ENCODE measurements at places on chromosomes 7 and 10.
A peak's percentile ranks its signal among the peaks of the same experiment; 100 is the strongest.

- DNase-seq, result peak; percentile 73
These were observed 61.2 kb upstream of the YAE1 start for GRCh38 chr7:39504963-39505362.

- no peak for DNase-seq
These were observed 48.6 kb upstream of the GPR37 start for GRCh38 chr7:124813994-124814798.

DNA sequence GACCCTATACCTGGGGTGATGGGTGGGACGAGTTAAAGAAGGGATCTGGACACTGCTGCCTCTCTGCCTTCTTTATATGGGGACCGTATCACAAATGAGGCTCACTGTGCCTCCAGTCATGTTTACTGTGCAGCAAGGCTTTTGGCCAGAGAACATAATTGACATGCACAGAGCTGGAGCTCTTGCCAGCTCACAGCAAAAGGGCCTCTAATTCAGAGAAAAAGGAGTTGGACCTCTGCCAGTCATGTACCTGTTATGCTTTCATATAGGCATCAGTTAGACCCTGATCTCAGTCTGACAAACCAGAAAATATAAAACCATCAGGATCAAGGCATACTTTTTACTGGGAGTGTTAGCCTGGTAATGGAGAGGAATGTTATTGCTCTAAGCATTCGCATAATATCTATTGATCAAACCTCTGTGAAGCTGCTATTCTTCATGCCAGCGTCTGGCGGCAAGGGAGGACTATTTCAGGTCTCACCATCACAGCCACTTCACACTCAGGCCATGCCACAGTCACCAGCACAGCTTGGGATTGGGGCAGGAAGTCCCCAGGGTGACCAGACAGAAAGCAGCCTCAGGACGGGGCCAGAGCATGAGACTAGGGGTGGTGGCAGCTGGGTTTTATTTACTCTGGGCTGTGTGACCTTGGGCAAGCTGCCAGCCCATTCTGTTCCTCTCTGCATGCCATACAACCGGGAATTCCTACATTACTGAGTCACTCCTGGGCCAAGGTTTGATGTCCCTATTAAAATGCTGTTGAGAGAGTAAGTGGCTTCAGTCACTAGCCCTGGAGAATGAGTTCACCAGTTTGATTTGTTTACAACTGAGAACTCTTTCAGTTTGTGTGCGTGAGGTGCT, 90.1 kb downstream of the NPSR1 start:
- DNase-seq, result peak; percentile 63

DNA sequence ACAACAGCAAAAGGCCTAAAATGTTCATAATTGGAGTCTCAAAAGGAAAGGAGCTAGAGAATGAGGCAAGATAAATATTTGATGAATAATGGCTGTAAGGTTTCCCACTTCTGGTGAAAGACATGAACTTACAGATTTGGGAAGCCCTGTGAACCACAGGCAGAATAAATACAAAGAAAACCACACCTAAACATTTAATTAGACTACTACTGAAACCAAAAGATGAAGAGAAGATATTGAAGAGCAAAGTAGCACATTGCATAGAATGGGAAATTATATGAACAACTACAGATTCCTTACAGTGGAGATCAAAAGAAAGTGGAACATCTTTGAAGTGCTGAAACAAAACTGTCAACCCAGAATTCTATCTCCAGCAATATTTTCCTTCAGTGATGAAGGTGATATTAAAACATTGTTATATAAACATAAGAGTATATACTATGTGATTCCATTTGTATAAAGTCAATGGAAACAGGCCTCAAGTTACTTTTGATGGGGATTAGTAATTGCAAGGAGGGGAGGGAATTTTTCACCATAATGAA, 191.3 kb upstream of the KAT6B start:
- no peak for DNase-seq

- no peak for DNase-seq
These were observed 19.7 kb downstream of the UBE3C start for GRCh38 chr7:157158400-157158799.

- no peak for DNase-seq
These were observed 26.8 kb upstream of the ZNF746 start for GRCh38 chr7:149524394-149524793.

DNA sequence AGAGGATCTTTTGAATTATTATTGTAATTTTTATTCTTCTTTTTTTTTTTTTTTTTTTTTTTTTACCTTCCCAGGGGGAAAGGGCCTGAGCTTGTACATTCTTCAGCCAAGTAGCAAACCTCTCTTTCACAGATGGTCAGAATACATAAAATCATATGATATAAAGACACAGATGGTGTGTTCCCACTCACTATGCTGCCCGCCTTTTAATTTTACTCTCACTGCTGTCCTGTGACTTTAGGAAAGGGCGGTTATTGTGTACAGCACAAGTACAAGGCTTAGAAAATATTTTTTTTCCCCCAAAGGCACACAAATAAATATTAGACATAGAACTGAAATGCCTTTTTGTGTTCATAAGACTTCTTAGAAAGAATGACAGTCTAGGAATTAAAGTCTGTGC, 213.6 kb downstream of the RPS24 start:
- no peak for DNase-seq

DNA sequence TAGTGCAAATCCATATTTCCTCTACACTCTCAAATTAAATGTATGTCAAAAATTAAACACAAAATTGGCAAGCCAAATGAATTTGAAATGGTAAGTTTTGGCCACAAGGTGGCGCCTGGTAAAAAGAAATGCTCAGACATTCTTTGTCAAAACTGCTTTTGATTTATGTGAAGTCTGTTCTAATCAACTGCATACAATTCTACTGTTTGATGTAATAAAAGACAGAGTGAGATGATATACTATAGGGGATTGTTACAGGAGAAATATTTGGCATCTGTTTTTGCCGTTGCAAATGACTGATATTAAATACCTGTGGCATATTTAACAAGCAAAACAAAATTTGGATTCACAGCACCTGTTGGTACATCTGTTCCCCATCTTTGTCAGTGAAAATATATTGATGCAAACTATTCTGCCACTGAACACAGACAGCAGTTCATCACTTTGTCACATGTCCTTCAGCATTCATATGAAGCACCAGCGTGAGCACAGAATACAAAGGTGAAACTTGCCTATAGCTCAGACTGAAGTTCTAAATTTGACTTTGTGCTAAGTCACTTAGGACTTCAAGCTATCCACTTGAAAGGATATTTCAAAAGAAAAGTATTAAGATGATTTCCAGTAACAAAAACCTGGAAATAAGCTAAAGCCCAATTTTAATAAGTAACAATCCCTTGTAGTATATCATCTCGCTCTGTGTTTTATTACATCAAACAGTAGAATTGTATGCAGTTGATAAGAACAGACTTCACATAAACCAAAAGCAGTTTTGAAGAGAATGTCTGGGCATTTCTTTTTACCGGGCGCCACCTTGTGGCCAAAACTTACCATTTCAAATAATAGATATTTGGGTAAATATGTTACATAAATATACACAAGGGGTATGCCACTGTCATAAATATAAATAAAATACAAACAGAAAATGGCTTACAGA, 10.2 kb upstream of the CH25H start:
- DNase-seq, result no peak

DNA sequence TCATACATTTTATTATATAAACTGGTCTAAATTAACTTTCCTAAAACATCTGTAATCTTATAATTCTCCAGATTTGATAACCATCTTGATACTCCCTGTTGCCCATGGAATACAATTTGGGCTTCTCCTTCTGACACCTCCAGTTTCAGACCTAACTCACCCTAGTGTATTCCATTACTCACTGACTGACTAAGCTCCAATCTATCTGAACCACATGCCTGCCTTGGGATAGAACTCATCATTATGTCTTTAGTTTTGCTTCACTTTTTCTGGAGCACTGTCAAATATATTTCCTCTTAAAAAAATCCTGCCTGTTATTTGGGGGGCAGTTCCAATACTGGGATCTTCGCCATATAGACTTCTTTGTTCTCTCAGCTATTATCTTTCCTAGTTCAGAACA, 4.9 kb upstream of the FOXP2 start:
- no peak for DNase-seq

- DNase-seq, result no peak
These were observed 18.6 kb upstream of the GOT1 start for GRCh38 chr10:99449023-99449422.

GRCh38 chr7:46028246-46028645, 107.2 kb upstream of the IGFBP3 start:
- no peak for DNase-seq

DNA sequence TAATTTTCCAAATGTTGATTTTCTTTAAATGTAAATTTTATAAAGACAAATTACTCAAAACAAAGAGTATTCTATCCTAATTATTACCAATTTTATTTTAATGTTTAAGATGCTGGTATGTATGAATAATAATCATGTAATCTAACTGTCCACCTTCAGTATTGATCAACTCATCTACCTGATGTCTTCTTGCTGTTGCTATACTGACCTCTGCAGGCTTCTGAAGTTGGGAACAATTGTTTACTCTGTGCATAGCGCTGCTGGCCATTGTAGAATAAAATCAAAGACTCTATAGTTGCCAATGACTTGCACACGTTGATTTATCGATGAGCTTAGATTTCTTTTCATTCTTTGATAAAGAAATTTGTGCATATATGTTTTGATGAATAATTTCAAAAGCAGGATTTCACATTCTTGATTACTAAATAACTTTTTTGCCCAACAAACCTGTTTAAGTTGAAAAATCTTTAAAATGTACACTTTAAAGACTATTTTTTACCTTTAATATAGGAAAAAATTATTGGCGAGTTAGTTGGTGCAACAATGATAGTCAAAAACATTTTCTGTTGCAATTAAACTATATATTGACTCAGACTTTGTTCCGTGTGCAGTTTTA, 282.3 kb downstream of the TFEC start:
- DNase-seq, result peak; percentile 48

DNA sequence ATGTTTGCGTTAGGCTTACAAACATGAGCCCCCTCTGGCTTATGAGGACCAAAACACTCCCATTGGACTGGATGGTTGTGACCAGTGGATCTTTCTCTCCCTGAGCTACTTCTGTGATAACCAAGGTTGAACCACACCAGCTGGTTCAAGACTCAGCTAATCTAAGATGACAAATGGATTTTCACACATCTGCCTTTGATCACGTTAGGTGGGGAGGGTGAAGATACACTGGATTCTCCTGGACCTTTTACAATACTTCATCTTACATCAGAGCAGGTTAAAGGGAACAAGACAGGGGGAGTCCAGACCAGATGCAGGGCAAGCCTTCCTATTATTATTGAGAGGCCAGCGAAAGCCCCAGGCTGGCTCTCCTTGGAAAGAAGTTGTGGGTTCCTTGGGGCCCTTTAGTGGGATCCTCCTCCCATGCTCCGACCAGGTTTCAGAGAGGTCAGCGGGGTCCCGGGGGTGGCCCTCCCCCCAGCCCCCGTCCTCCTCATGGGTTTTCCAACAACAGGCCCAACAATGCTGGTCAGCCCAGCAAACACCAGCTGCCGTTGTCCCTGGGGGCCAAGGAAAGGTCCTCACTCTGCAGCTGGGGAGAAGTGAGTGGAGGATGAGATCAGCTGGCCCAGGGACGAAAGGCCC, 2.8 kb downstream of the GFRA1 start:
- no peak for DNase-seq

DNA sequence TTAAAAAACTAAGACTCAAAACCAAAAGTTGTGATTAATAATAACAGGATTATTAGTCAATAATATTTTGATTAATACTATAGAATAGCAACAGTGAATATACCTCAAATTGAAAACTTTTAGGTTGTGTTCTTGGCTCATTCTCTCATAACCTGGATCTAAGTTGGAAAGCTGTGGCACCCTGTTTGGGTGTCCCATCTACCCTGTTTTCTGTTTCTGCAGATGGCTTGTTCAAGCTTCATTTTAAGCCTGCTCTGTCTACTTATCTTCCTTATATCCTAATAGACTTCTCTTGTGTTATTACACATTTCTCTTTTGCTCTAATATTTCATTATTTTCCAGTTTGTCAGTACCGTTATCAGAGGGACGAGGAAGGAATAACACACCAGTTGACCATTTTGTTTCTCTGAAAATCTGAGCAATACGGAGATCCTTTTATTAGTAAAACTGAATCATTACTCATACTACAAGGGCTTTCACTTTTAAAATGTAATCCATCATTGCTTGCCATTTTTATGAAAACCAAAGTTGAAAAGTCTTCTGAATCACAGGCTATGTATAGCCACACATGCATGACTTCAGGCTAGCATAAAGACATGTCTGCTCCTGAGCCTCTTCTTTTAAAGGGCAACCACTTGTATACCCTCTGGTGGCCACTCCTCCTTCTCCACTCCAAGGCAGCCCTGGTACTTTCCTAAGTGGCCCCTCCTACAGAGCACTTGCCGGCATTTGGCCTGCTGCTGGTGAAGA, 22.3 kb downstream of the COX15 start:
- DNase-seq, result no peak
